Stimulated activated CD4-positive, alpha-beta T cell treated with anti-CD3 and anti-CD28 coated beads, Interleukin-4, amount 100 ng/mL, for 1 hour (primary cell): ENCODE measurements at places on chromosomes 7 and 10.

DNA sequence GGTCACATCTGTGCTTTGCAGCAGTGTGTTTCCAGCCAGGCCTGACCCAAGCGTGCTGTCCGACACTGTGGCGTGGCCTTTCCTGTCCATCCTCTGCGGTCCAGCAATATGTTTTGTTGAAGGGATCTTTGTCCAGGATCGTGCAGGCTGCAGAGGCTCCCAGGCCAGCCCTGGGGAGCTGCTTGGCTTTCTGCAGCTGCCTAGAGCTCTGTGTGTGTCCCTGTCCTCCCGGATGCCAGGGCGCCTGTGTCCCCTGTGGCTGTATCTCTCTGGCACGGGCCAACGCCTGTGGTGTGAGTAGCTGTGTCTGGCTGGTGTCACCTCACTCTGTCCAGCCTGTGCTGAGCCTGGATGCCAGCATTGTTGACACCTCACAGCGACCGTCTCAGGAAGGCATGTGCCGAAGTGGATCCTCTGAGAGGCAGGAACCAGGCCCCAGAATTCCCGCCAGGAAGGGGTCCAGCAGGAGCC lies 94.5 kb downstream of the INPP5A start:
- DNase-seq: no peak

- DNase-seq: no peak
These were observed 1022.6 kb downstream of the LRMDA start for GRCh38 chr10:76453997-76454396.

GRCh38 chr7:22184549-22185199 lies 172.3 kb downstream of the RAPGEF5 start:
- no peak for DNase-seq

GRCh38 chr7:38554586-38554985 lies 76.6 kb downstream of the AMPH start:
- no peak for DNase-seq

DNA sequence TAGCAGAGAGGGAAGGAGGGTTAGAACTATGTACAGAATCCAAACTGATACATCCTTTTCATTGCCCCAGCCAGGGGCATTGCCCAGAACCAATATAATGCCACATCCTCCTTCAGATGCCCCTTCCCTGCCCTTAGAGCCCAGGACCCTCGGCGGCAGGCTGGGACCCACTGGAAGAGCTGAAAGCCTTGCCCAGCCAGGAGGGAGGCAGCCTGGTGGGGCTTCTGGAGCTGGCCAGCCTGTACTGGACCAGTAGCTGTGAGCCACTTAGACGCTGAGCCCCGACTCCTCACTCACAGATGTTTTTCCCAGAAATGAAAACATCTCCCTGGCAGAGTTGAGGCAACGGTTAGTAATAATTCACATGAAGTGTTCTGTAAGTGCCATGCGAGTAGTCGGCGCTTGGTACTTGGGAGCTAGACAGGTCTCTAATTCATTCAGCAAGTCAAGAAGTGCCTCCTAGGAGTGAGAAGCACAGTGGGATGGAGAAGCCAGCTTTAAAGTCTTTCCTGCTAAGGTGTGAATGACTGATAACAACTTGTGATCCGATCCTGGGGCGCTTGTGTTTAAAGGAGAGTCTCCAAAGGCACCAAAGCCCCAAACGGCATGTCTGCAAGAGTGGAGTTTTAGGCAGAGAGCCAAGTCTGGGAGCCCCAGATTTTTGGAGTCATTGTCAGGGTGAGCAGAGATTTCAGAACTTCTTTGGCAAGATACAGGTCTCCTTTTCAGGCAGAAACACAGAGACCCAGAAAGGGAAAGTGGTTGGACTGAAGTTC lies 9.8 kb downstream of the VSIR start:
- DNase-seq: no peak

DNA sequence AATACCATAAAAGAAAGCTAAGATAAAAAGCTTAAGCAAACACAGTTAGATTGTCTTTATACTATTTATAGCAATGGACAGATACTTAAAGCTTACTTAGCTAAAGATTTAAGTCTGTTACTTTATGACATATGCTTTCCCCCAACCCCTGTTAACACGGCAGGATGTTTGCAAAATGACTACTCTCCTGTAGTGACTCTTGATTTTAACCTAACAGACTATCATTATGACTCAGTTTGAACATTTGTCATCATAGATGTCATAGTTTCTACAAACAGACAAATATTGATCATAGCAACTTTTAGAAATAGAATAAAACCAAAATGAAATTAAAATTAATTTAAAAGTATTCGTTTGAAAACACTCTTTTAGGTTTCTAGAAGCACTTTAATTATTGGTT lies 7.8 kb upstream of the COMMD3 start:
- DNase-seq: no peak

DNA sequence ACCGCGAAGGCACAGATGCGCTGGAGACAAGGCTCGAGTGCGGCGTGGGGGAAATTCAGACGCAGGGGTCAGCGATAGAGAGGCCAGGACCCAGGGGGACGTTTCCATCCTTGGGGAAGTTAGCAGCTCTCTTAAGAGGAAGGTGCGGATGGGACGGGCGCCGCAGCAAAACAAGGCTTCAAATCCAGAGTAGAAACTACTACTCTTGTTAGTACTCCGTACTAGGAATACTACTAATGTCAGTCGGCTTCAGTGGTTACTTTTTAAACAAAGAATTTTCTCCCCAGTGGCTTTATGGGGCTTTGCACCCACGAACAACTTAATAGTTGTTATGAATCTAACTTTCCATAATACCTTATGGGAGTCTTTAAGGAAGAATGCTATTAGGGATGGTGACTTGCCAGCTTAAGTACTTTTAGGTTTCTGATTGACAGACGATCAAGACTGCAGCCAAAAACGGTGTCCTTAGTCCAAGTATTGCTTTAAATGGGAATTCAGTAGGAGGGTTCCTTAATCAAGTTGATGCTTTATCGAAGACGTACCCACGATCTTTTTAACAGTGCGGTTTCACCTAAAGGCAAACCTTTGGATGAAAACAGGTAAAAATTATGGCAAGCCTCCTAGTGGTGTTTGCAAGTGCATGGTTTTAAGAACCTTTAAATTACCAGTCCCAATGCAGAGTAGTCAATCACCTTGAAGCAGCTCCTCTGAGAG lies 812 bp upstream of the IDE start:
- DNase-seq: no peak
